ENCODE measurements at places on chromosomes 1 and 21. TPM values are rescaled to one million over a fixed set of nuclear protein-coding genes. Genes with fewer than 3 reads are reported as not detected.

DNA sequence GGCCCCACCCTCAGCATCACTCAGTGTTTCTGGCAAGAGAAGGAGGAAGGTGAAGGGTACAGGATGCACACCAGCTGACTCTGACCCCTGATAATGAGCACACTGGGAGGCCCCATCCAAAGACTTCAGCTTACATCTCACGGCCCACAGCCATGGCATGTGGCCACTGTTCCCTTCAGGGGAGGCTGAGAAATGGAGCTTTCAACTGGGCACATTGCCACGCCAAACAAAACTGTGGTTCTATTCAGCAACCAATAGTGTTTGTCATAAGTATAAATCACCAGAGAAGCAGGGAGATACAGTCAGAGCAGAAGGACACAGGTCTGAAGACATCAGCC is 12.7 kb upstream of the TRAF3IP3 start:
- no peak for DNase-seq

The AIRE gene
- 14.3 TPM for polyA plus RNA-seq

- no peak for DNase-seq
Observed at GRCh38 chr21:28543975-28544374, 448.7 kb downstream of the LTN1 start.

The TCHHL1 gene
- not detected for polyA plus RNA-seq

The PGLYRP4 gene
- 0.31 TPM for polyA plus RNA-seq

The UBL4B gene
- polyA plus RNA-seq = not detected

The SLX9 gene
- 19.4 TPM for polyA plus RNA-seq

Measured in large intestine (tissue), 12 donors.